GM23338 (cell line): ENCODE measurements at places on chromosomes 11 and 22. TPM values are rescaled to one million over a fixed set of nuclear protein-coding genes. Genes with fewer than 3 reads are reported as not detected.
A peak's percentile ranks its signal among the peaks of the same experiment; 100 is the strongest.

DNA sequence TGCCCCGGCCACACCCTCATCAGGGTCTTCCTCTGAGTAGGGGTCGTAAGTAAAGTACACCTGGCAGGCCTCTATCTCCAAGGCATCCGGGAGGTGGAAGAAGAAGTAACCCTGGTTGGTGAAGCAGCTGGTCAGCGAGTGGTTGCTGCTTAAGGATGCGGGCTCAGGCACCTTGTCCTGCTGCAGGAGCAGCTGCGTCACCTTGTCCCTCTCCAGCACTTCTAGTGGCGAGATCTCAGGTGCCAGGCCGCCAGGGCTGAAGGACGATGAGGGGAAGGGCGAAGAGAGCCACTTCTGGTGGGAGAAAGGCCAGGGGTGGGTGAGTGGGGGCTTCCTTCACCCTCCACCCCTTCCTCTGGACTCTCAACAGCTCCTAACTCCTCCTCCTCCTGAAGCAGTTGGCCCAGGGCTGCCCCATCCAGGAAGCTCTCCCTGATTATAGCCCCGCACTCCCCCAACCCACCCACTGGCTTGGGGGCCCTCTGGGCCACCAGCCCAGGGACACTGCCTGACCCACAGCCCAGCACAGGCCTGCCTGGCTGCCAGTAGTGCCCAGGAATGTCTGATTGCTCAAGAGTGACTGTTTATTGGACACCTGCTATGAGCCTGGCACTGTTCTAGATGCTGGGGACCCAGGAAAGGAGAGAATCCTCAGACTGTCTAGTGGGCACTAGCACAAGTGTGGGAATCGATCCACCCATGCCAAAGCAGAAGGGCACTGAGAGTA lies 19.2 kb upstream of the TMPRSS6 start:
- DNase-seq: no peak

DNA sequence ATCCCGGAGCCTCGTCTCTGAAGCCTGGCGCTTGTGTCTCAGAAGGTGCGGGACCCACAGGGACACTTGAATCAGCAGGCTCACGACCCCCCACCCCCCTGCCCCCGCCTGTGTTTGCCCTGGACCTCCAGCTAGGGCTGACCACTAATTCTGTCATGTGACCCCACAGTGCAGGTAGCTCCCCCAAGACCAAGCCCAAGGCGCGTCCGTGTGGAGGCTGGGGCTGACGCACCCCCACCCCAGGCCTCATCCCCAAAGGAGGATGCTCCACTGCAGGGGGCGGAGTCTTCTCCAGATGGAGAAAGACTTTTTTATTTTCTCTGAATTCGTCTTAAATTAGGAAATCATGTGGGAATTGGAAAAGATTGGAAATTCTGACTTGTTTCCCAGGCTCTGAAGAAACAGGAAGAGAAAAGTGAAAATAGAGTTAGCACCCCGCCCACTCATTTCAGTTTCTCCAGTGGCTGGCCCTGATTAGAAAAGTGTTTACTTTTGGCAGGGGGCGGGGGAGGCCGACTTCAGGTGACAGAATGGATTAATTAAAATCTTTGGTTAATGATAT lies 1.0 kb upstream of the RELA start:
- DNase-seq: peak; percentile 60

GRCh38 chr11:15146271-15147003 lies 31.7 kb downstream of the INSC start:
- no peak for DNase-seq

GRCh38 chr11:119764108-119764868 lies 35.3 kb upstream of the NECTIN1 start:
- DNase-seq: peak; percentile 32

DNA sequence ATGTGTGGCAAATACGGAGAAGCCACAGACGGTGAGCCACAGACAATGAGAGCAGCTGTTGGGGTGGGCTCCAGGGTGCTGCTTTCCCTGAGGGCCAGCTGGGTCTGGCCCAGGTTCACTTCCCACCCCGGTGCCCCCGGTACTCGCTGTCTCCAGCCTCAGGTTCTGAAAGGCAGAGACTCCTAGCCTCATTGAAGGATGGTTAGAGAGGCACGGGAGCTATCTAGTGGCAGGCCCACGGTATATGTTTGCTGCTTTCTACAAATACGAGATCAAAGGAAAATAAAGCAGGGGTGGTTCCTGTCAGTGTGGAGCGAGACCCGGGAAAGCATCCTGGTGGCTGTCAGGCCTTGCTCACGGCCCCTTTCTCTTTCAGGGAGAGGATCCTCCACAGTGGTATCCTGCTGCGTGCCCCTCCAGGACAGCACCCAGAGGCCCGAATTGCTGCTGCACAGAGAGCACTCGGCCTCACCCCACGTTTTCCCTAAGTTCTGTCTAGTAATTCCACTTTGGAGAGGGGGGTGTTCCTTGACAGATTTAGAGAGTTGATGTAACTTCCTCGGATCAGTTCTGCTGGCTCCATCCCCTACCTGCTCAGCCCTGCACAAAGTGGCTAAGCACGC lies 3.0 kb downstream of the TMEM80 start:
- no peak for DNase-seq

DNA sequence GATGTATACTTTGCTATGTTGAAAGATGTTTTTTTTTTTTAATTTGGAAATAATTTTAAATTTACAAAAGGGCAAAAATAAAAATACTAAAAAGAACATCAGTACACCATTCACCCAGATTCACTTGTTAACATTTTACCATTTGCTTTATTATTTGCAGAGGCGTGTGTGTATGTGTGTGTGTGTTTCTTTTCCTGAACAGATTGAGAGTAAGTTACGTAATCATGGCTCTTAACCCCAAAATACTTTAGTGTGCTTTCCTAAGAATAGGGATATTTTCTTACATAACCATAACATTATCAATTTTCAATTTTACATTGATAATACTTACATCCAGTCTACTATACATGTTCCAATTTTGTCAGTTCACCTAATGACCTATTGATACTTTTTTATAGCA lies 91.5 kb upstream of the HORMAD2 start:
- DNase-seq: no peak

GRCh38 chr11:23973244-23973643 lies 523.6 kb upstream of the LUZP2 start:
- DNase-seq: peak; percentile 37

DNA sequence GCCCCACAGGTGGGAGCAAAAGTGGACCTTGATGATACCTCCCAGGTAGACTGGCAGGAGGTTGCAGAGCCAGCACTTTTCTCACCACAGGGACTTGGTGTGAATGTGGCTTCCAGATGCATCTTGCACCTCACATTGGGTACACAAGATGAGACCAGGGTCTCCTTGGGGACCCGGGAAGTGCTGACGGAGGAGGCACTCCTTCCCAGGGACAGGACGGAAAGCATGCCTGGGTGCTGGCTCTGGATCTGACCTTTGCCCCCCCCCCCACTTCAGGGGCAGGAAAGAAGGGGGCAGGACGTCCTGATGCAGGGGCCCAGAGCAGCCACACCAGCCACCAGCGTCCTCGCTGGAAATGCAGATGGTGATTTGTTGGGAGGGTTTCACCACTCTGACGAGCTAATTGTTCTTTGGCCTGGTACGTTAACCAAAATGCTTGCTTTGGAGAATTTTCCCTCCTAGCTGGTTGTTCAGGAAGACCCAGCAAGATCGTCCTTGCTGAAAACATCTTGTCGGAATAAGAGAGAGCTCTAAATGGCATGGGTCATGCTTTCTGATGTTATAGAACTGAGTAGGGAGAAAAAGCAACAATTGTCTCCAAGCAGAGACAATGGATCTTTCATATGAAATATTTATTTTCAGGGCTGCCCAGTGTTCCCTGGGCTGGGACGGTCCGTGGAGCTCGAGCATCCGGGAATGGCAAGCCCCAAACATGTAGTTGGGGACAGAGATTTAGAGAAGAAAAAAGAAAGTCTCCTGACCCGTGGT lies 74.4 kb upstream of the PPARA start:
- no peak for DNase-seq

DNA sequence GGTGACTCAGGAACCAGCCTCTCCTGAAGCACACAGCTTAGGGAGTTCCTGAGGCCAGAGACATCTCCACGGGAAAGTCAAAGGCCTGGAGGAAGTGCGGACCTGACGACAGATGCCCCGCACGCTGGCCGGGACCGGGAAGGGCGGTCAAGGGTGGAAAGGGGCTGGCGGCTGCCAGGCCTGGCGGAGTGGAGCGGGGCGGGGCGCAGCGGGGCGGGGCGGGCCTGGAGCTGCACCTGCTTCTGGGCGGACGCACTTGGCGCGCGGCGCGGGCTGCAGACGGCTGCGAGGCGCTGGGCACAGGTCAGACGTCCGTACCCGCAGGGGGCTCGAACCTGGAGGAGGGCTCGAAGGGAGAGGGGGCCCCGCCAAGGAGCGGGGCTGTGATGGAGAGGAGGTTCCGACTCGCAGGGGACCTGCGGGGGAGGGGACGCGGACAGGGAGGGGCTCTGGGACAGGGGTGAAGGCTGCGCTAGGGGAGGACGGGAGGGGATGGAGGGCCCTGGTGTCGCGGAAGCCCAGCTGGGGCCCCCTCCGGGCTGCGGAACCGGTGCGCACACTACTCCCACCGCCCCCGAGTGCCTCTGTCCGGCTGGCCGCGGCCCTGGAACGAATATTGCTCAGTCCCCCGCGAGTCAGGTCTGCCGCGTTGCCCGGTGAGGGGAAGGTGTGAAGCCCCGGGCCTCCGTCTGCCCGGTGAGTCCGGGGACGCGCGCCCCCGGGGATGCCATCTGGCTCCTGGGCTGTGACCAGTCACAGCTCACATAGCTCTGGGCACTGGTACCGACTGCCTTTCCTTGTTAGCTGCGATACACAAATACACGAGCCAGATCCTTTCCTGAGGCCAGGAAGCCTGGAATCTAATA lies at the start of gene TMEM45B:
TSS of gene TMEM45B (plus strand) at position 253 of the 866 bp plus-strand sequence. CDS start 36,635 bp downstream, outside the sequence.
- DNase-seq: peak; percentile 67

DNA sequence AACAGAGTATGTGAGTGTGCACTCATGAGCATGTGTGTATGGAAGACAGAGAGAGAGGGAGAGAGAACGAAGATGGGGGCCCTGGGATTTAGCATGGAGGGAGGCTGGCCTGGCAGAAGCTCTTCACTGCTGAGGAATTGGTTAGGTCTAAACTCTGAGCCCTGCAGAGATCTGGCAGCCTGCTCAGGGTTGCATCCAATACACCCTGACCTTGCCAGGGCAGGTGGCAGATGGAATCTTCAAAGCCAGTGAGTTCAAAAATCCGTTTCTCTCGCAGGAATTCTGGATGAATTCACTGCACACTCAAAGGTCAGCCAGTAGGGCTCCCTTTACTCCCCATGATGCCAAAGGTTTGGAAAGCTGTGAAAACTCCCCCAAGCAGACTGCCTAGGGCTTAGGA lies 61.4 kb upstream of the OLFML1 start:
- DNase-seq: no peak

- no peak for DNase-seq
Observed at GRCh38 chr11:10320736-10321465, 16.0 kb downstream of the ADM start.

The FZD4 gene
- 7.7 and 8.9 TPM in 2 replicates for total RNA-seq

The MUC5AC gene
- not detected in 2 replicates for total RNA-seq

The MN1 gene
- total RNA-seq: 6.8 and 7.2 TPM in 2 replicates

The TRPC6 gene
- total RNA-seq: 0.47 and 4.4 TPM in 2 replicates

The DUSP18 gene
- total RNA-seq: 1.5 and 2.7 TPM in 2 replicates
